ENCODE measurements at places on chromosomes 3 and 15. TPM values are rescaled to one million over a fixed set of nuclear protein-coding genes. Genes with fewer than 3 reads are reported as not detected.

DNA sequence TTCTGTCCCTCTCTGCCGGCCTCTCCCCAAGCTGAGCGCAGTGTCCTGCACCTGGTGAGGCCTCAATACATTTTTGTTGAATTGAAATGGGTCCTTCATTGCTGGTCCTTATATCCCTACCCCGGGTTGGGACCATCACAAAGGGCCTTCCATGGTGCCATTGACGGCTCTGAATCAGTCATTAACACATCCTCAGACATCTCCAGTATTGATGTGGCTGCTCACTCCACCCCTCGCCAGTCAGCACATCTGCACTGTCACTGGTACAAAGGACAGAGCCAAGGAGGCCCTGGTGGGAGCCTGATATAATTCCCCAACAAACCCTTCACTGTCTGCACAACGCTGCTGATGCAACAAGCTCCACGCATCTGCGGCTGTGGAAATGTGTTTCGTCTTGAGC lies 191.6 kb upstream of the TOPAZ1 start:
- no peak for DNase-seq

The ZFAND6 gene
- total RNA-seq = 71.9 TPM

The CCR3 gene
- total RNA-seq = not detected

- no peak for DNase-seq
Observed at GRCh38 chr3:142127941-142128658, 21.2 kb downstream of the TFDP2 start.

- DNase-seq = no peak
Observed at GRCh38 chr3:143110371-143110770, 9.2 kb upstream of the CHST2 start.

GRCh38 chr3:17307482-17307881 lies 422.7 kb downstream of the PLCL2 start:
- DNase-seq = no peak

- DNase-seq = no peak
Observed at GRCh38 chr3:132461544-132461943, 44.2 kb downstream of the DNAJC13 start.

DNA sequence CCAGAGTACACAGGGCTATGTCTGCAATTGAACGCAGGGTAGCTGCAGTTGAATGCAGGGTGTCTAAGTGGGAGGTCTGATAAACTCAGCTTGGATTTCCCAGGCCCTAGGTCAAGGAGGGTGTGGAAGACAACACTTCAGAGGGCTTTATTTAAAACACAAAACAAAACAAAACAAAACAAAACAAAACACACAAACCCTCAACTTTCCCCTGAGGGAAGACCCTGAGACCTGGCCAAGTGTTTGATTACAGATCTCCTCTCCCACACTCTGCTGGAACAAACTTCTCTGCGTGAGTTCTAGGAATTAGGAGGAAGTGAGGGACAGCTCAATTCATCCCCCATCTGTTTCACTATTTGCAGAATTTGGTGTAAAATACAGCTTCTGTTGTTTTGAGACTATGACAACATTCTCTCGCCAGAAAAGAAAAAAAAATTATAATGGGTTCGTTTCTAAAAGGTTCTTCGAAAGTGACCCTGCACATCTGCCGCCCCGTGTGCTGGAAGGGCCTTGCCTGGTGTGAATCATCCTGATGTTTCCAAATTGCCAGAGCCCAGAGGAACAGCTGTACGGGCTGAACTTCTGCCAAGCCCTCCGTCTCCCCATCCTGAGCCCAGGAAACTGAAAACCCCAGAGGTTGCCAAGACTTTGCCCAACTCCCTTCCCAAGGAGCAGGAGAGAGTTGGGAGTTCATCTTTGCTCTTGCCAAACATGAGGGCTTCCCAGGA lies 73.3 kb upstream of the RAD18 start:
- no peak for DNase-seq

DNA sequence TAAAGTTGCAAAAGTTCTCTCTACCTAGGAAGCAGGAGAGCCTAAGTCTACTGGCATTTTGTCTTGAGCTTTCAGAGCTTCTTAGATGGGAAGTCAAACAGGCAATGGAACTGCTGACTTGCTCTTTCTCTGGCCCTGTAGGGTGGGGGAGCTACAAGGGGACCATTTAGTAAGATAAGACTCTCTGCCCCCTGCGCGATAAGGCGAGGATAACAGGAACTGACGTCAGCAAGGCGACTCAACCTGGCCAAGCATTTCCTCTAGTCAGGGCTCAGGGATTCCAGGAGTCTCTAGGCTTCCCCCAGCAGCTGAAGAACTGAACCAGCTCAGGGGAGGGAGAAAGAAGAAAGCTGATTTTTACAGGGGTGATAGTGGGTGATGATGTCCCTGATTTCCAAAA lies 5.8 kb downstream of the RARB start:
- DNase-seq = no peak

GRCh38 chr3:115169808-115170207 lies 22.7 kb upstream of the ZBTB20 start:
- no peak for DNase-seq

The KLHL40 gene
- total RNA-seq = not detected

- no peak for DNase-seq
Observed at GRCh38 chr15:101246824-101247745, 4.8 kb downstream of the CHSY1 start.

DNA sequence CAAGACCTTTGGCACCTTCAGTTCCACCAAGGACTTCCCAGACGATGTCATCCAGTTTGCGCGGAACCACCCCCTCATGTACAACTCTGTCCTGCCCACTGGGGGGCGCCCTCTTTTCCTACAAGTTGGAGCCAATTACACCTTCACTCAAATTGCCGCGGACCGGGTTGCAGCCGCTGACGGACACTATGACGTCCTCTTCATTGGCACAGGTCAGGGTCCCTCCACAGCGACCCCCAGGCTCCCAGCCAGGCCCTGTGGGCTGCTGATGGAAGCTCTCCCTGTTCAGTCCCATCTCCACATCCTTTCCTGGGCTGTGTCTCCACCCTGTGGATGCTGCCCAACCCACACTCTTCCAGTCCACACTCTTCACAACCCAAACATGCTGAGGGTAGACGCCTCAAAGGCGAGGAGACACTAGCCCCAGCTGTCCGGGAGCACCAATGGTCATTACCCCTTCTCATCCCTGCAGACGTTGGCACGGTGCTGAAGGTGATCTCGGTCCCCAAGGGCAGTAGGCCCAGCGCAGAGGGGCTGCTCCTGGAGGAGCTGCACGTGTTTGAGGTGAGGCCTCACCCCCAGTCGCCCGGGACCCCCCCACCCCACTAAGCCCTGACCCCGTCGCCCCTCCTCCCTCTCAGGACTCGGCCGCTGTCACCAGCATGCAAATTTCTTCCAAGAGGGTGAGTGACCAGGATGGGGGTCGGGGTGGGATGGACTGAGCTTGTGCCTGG lies 4.3 kb upstream of the LSMEM2 start:
- peak; percentile 73 for DNase-seq

GRCh38 chr3:140031170-140031569 lies 96.2 kb downstream of the CLSTN2 start:
- no peak for DNase-seq

The ENTPD3 gene
- total RNA-seq = not detected

The GALNT15 gene
- not detected for total RNA-seq

- DNase-seq = no peak
Observed at GRCh38 chr3:31067004-31067403, 172.5 kb upstream of the GADL1 start.

DNA sequence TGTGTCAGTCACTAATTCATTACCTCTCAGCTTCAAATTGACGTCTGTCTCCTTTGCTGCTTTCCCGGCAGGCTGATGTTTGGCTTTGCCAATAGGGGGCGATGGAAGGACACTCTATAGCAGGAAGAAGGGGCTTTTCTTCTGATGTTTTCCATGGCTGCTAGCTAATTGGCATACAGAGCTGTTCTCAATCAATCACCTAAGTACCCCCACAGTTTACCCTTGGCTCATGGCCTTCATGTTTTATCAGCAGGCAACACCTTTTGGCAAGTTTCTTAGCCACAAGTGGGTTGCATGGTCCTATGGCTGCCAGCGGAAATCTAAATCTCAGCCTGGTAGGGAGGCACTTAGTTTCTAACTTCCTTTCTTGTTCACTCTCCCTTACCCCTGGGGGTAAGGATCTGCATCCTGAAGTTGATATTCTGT lies 45.0 kb downstream of the ESYT3 start:
- peak; percentile 6 for DNase-seq

- no peak for DNase-seq
Observed at GRCh38 chr3:100023150-100023549, 91.2 kb downstream of the FILIP1L start.

DNA sequence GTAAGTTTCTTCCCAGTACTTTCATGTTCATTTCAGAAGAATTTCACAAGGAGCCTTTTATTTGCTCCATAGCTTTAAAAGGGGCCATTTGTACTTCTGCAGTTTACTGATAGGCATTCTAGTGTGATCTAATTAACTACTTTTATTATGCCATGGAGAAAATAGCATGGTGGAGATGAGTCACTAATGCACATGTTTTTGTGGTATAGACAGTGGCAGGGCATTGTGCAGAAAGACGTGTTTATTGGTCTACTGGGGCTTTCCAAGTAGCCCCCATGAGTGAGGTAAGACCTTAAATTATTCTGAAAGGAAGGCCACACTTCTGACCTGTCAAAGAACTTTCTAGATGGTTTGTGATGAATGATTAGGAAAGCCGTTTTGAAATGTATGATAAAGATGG lies 810.0 kb upstream of the NR2F2 start:
- no peak for DNase-seq

- DNase-seq = no peak
Observed at GRCh38 chr15:80375968-80376891, 28.0 kb upstream of the ARNT2 start.

DNA sequence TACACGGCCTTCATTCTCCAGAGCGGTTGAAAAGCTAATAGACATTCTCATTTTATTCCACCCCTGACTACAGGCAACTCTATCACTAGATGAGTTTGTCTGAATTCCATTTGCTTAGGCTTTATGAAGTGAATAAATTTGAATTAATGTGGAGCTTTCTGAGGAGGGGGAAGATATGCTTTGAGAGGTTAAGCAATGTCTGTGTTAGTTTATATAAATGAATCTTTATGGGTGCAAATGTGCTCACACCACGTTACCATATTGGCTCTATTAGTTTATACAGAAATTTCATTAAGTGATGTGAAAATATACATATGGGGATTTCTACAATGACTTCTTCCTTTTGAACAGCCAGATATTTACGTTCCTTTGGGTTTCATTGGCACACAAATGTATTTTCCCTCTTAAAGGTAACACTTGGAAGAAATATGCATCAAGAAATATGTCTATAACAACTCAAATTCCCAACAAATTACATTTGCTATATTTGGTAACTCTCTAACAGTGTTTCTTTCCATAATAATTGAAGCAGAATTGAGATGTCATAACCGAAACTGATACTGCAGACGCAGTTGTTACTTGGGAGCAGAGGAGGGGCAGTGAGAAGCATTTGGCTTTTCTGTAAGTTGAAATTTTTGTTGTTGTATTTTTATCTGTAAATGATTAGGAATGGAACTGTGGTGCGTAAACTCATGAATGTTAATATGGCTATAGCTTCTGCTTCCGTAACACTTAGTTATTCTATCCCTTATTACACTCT lies 359.4 kb downstream of the CACNA2D3 start:
- DNase-seq = no peak

DNA sequence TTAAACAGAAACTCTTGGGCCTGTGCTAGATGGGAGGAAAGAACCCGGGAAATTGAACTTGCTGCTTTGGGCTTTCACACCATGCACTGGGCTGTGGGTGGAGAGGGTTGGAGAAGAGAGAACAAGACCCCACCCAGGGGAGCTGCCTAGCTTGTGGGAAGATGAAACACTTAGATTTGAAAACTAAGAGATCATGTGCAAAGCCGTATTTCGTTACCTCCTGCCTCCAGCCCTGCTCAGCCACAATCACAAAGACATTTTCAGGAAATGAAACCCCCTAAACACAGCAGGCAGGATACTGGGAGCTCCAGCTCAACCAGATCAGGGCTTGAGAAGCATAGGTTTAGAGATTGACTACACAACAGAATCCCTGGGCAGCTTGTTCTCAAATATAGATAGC lies 183.0 kb upstream of the C2CD4B start:
- no peak for DNase-seq

The TMEM212 gene
- total RNA-seq = not detected

The SPINT1 gene
- total RNA-seq = 0.42 TPM

DNA sequence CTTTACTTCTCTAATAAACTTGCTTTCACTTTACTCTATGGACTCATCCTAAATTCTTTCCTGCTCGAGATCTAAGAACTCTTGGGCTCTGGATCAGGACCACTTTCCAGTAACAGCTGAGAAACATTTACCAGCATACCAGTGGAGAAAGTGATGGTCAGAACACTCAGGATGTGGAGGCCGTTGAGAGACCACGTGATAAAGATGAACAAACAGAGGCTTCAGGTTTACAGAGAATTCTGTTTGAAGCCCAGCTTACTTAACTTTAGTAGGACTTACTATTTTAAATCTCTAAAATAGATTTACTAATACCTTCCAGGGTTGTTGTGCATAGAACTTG lies 57.0 kb downstream of the FRMD4B start:
- DNase-seq = no peak

- peak; percentile 68 for DNase-seq
Observed at GRCh38 chr3:138781012-138781470, 53.7 kb downstream of the PIK3CB start.

DNA sequence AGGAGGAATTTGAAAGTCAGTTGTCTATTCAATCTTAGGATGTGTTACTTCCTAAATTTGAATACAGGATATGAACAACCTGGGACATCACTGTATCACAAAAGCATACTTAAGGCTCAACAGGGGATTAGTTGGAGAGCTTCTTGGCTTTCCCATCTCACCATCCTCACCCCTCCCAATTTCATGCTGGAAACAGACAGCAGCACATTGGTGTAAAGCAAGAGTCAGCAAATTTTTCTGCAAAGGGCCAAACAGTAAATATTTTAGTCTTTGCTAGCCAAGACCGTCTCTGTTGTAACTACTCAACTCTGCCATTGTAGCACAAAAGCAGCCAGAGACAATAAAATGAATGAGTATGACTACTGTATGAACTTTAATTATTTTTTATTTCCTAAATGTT lies 94.9 kb downstream of the ERC2 start:
- no peak for DNase-seq

DNA sequence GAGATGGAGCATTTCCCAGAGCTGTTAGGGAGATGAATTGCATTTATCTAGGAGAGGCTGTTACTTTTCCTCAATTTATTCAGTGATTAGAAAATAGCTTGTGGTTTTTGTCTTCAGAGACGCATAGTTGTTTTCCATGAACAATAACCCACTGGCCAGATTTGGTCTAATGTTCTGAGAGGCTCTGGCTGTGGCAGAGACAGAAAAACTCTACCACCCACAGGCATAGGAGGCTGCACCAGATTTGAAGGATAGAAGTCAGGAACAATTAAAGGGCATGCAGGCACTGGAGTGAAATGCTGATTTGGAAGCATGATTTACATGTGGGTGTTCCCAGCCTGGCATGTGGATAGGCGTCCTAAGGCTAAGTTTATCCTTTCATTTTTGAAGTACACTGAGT lies 143.5 kb downstream of the NFKBIZ start:
- DNase-seq = no peak

GRCh38 chr3:40720863-40721262 lies 196.1 kb downstream of the ZNF621 start:
- DNase-seq = no peak

DNA sequence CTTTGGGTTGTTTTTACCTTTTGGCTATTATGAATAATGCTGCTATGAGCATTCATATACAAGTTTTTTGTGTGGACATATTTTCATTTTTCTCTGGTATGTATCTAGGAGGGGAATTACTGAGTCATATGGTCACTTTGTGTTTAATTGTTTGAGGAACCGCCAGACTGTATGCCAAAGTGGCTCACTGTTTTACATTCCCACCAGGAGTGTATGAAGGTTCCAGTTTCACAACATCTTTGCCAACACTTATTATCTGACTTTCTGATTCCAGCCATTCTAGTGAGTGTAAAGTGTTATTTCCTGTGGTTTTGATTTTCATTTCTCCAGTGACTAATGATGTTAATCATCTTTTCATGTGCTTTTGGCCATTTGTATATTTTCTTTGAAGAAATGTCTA lies 51.8 kb downstream of the CMTM7 start:
- DNase-seq = no peak

All from naive thymus-derived CD8-positive, alpha-beta T cell (primary cell).